DMS79 treated with DMSO at 0.1 percent for 48 hours (cell line): ENCODE measurements at places on chromosomes 5 and 9.

GRCh38 chr5:32805971-32806638, 95.0 kb downstream of the NPR3 start:
- DNase-seq, result no peak

DNA sequence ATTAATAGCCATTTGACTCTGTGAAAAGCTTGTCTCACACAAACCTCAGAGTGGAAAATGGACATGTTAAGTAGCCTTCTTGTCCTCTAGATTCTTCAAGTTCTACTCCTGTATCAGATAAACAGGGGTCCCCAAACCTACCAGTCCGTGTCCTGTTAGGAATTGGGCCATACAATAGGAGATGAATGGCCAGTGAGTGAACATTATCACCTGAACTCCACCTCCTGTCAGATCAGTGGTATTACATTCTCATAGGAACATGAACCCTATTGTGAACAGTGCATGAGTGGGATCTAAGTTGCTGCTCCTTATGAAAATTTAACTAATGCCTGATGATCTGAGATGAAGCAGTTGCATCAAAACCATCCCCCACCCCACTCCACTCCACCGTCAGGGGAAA, 136.3 kb downstream of the TMEM232 start:
- DNase-seq, result no peak

DNA sequence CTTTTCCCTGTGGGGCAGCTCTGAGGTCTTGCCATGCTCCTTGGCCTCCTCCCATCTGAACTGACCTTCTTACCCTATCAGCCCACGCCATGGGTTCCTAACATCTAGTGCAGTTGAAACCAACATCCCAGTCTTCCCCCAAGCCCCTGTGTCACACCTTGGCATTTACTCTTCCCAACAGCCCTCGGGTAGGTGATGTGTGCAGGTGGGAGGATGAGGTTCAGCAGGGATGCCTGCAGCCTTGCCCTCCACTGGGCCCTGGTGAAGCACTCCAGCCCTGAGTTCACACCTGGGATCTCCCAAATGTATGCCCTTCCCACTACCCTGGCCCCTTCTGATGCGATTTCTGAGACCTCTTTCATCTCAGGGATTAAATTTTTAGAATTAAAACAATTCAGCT, 15.5 kb downstream of the IRX2 start:
- no peak for DNase-seq

DNA sequence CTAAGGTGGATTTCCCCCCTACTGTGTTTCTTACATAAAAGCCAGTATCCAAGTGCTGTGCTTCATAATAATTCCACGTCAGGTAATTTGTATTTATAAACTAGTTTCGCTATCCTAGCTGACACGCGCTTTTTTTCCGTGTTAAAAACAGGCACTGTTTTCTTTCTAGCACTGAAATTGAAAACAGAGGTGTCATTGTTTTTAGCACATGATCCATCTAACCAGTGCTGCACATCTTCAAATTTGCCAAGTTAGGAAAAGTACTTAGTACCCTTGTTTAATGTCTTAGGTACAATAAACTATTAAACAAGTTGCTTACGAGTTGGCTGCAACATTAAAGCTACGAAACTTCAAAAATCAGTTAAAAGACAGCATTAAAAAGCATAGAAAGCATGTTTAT, 49.9 kb downstream of the JMY start:
- no peak for DNase-seq

DNA sequence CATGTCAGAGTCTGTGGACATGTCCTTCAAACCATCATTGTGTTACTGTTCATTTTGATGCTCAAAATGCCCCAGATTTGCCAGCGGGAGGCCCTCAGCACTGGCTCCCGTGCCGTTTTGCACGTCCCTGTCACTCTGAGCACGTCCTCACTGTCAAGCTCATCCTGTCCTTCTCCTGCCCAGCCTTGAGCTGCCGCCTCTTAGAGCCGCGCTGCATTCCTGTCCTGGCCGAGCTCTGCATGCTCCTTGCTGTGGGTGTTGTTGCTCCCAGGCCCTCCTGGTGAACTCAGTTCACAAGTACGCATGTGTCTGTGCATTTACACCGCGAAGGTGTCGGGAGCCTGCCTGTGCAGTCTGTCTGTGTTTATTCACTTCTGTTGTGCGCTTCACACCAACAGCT, 62.2 kb downstream of the WNK2 start:
- no peak for DNase-seq

DNA sequence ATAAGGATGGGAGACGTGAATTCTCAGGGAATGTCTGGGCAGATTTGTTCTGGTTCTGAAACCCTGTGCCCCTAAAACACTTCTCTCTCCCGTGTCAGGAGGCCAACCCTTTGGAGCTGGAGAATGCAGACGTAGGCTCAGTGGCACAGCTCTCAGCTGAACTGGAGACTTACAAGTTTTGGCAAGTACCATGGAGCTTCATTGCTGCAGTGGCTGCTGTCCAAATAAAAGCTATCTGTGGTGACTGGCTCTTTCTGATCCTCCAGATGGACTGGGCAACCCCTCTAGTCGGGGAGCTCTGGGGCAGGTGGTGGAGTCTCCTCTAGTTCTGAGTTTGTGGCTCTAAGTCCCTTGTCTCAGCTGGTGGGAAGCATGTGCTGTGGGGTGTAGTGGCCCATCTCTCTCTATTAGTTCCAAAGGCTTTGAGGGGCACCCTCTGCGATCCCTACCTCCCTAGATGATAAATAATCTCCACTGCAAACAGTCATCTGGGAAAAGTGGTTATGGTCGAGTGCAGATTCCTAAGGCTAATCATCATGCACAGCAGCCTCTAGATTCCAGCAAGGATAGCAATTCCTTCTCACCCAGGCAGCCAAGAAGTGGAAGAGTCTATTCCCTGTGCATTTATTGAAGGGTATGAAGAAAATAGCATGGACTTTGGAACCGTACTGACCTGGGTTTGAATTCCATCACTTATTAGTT, 204.2 kb upstream of the KLF4 start:
- no peak for DNase-seq

GRCh38 chr5:154197801-154198491, 7.4 kb downstream of the GALNT10 start:
- DNase-seq, result peak; percentile 90

GRCh38 chr5:135221696-135222095, 177.3 kb downstream of the MACROH2A1 start:
- DNase-seq, result no peak

GRCh38 chr5:158305861-158306260, 446.9 kb upstream of the CLINT1 start:
- DNase-seq, result no peak

DNA sequence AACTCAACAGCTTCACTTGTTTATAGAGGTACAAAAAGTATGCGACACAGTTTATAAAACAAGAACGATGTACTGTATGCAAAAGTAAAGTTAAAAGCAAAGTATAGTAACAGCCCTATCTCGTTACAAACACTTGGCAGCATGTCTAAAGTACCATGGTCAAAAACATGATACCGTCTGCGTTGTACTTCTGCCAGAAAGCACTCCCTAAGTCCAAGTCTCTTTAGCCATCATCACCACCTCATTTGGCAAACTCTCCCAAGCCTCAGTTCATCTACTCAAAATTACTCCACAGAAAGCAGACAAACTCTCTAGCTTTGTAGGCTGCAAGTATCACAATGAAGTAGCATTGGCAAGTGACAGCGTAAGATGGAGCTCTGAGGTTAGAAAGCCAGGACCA, 73.4 kb downstream of the NFIB start:
- DNase-seq, result peak; percentile 17

- DNase-seq, result no peak
Observed at GRCh38 chr5:132737982-132738681, 786 bp upstream of the KIF3A start.

DNA sequence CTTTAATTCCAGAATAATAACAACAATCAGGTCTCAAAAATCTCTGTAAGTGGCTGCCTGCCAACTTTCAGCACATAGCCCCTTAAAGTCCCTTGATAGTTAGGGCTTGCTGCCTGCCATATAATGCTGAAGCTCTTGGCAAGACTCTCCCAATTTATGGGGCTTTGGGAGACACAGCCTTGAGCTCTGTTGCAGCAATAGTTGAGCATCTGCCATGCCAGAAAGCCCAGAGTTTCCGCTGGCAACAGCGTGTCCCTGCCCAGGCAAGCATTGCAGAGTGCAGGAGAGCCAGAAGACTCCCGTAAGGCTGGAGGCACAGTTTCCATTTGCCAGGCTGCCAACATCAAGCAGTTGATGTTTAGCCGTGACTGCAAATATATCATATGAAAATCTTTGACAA, 678.5 kb upstream of the NUDT12 start:
- DNase-seq, result no peak

- DNase-seq, result no peak
Observed at GRCh38 chr9:101246691-101247090, 138.1 kb downstream of the BAAT start.

DNA sequence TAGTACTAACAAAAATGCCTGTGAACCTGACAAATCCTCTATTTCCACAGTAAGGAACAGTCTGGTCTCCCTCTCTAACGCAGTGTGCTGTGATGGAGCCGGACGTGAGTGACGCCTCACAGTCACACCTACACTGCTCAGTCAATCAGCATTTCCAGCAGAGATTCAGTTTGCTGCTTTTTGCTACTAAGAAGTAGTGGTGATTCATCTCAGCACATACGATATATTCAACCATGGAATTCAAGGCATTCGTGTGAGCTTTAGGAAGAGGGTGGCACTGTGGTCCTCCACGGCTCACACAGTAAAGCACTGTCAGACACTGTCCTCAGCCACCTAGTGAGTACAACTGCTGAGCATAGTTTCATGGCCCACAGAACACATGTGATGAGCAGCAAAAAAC, 70.9 kb downstream of the SETX start:
- DNase-seq, result no peak

DNA sequence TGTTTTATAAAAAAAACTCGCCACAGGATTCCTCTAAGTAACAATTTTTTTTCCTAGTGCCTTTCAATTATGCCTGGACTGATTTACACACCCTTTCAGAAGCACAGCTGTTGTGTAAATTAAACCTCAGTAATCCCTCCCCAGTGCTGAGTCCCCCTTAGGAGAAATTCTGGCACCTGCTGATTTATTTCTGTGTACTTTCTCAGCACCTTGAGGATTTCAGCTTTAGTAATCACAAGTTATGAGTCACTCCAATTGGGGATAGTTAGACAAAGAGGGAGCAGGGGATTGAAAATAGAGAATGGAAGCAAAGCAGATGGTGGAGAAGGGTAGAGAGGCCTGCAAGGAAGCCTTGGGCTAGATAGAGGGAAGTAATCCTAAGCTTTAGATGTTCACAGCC, 171.7 kb downstream of the TTLL11 start:
- peak; percentile 48 for DNase-seq

DNA sequence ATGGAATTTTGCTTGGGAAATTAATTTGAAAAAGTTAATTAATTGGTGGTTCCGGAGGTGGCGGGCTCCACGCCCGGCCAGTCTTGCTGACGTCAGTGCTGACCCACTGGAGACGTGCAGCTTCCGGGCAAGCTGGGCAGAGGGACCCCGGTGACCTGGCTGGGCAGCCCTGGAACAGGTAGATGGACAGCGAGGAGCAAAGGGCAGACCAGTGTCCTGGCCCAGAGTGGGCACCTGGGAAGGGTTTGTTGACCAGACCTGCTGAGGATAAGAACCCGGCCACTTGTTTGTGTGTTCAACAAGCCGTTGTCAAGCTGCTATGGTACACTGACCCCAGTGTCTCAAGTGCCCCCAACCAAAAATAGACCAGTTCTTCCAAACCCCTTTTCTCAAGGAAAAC, 17.5 kb downstream of the CXXC5 start:
- DNase-seq, result no peak

DNA sequence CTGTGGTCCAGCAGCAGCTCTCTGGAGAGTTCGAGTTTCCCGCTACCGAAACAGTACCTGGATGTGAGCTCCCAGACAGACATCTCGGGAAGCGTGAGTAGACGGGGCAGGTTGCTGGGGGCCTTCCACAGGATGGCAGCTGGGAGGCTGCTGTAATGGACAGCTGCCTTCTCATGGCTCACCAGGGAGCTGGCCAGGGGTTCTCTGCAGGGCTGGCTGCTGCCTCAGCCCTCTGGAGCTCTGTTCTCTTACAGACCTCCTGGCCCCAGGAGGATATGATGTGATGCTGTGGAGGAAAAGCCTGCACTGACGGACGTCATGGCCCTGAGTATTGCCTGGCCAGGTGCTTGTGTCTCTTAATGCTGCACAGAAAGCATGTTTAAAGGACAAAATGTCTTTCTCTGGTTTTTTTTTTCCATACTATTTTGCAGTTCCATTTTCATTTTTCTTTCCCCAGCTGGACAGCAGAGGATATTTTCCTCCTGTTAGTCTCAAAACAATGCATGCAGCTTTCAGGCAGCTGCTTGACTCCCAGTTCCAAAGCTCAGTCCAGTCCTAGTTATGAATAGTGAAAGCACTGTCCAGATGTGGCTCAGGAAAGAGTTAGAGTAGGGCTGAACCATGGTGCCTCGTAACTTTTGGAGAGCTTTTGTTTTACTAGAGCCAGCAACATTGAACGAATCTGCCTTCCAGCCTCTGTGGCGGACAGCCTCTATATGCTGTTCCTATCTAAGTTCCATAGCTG, 77.5 kb upstream of the RARS1 start:
- no peak for DNase-seq

- no peak for DNase-seq
Observed at GRCh38 chr5:90967443-90967842, 408.8 kb downstream of the ADGRV1 start.

- DNase-seq, result peak; percentile 65
Observed at GRCh38 chr5:96752341-96753016, 55.3 kb downstream of the ERAP1 start.

DNA sequence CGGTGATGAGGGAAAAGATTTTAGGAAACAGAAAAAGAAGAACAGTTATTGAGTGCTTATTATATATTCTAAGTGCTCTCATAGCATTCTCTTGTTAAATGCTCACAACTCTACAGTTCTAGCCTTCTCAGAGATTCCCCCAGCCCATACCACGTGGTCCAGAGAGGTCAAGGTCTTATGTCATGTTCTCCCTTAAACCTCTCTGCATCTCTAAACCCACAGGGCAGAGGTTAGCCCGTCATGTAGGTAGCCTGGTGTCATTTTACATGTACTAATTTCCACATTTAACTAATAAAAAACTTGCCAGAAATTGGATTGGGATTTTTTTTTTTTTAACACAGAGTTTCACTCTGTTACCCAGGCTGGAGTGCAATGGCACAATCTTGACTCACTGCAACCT, 178.0 kb downstream of the CEMIP2 start:
- DNase-seq, result no peak

DNA sequence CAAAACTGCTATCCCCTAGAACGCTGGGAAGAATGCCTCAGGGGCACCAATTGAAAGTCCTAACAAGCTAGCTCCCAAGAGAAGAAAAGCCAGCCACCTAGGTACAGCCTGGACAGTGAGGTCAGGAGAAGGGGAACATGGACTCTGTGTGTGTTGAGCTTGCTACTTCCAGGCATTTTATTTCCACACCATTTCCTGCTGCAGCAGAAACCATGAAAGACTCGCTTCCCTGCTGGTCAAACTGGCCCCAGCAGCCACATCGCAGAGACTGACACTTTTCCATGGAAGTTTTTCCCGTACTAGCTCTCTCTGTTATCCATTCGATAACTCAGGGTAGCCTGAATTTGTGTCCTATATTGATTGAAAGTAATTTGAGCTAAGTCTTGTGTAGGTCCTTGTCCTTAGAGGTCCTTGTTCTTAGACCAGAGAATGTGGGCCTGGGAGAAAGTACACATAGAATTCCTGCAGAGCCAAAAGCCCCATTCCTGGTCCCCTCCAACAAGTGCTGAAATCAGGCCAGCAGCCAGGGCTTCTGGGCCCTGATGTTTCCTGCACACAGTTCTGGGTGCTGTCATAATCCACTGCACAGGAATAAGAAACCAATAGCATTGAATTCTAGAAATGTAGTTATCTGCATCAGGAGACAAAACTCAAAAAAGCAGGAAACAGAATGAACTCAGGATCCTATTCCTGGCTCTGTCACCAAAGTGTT, 96.6 kb downstream of the BRINP1 start:
- DNase-seq, result no peak

- DNase-seq, result no peak
Observed at GRCh38 chr5:98320343-98320742, 453.1 kb upstream of the RGMB start.
